ENCODE measurements at places on chromosomes 2 and 18.

DNA sequence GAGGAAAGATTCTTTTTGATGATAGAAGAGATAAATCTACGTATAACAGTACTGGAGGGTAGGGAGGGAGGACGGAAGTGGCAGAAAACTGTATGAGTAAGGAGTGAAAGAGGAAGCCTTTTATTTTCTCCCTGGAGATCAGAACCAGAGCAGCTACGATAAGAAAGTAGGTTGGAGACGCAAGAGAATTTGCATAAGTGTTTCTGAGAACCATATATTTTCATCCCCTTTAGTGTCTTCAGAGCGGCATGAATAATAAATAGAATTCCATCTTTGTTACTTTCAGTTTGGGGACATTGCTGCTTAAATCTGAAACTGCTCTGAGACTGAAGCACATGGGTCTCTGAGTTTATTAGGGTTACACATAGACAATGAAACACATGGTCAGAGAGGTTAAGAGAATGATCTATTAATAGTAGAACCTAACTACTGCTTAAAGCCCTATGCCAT is 230.2 kb upstream of the TNP1 start:
- DNase-seq: no peak

- no peak for DNase-seq
Observed at GRCh38 chr2:119290859-119291587, 67.4 kb downstream of the STEAP3 start.

DNA sequence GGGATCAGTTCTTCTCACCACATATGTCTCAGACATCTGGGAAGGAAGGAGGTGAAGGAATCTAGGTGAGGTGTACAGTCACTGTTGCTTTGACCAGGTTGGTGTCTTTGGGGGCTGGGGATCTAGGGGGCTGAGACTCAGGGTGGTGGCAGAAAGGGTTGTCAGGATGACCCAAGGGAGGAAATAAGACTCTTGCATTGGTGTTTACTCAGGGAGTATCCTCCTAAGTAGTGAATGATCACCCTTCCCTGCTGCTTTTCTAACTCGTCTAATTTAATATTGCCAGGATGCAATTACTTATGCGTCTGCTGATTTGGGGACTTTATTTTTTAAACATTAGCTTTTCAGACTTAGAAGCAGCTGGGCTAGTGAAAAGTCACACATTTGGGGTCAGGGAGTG is 127.8 kb upstream of the SIX3 start:
- no peak for DNase-seq

GRCh38 chr2:32820701-32821100 is 126.1 kb upstream of the LTBP1 start:
- no peak for DNase-seq

GRCh38 chr2:107635883-107636282 is 190.8 kb upstream of the RGPD4 start:
- DNase-seq: no peak
